ENCODE measurements at places on chromosomes 4 and X.

GRCh38 chr4:184313058-184313581 is 95.4 kb upstream of the ENPP6 start:
- DNase-seq = no peak

GRCh38 chr4:84032372-84032771 is 466.7 kb downstream of the NKX6-1 start:
- no peak for DNase-seq

- no peak for DNase-seq
Observed at GRCh38 chr4:160709546-160709945, 1454.3 kb downstream of the FSTL5 start.

DNA sequence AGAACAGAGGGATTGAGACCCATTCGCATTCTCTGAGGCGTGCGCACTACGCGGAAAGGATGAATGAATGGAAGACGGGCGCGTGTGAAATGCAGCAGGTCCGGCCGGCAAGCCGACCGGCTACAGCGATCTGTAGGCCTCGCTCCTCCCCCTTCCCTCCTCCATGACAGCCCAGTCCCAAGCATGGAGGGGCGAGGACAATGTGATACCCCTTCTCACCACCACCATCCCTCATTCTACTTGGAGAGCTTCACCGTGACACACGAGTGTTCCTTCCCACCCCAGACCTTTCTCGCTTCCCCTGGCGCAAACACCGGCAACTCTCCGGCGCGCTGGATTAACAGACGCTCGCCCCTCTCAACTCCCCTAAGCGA is 815 bp downstream of the EIF4E start:
- DNase-seq = peak; percentile 55

- DNase-seq = no peak
Observed at GRCh38 chr4:41458689-41459088, 79.3 kb upstream of the LIMCH1 start.

- DNase-seq = no peak
Observed at GRCh38 chr4:164768516-164768915, 14.6 kb downstream of the SMIM31 start.

DNA sequence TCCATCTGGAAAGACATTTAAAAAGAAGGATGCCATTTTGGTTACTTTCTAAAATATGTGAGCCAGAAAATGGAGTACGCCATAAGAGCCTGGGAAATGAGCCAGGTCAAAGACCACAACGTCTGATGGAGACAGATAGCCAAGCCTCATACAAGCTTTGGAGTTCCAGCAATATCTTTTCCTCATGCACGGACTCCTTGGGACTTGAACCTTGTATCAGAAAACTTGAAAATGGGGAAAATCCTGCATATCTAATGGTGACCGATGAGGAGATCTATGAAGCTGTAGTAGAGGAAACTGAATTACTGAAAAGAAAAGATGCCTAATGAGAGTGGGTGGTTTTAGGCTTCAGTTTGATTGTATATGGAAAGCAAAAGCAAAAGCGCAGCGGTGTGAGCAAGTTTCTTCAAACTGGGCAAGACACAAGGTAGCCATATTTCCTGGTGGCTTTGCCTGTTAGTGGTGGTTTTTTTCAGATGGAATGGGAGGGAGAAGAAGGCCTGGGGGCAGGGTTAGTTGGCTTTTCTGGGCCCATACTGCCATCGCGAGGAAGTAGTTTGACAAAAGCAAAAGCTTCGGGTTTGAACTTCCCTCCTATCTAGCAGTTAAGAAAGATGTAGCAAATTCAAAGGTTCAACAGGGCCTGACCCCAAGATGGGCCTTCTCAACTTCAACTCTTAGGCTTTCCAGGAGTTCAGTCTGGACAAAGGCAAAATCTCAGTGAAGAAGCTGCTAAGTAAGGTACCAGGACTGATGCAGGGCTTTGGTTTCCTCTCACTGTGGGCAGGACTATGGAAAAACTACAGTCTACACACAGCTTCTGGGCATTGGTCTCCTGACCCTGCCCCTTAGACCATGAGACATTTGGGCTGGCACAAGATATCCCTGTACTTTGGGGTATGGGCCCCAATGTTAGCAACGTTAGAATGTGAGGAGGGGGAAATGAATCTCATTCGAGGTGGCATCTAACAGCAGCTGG is 210.0 kb upstream of the STK26 start:
- no peak for DNase-seq

GRCh38 chr4:170089274-170089667 is 485 bp downstream of the AADAT start:
- peak; percentile 57 for DNase-seq

DNA sequence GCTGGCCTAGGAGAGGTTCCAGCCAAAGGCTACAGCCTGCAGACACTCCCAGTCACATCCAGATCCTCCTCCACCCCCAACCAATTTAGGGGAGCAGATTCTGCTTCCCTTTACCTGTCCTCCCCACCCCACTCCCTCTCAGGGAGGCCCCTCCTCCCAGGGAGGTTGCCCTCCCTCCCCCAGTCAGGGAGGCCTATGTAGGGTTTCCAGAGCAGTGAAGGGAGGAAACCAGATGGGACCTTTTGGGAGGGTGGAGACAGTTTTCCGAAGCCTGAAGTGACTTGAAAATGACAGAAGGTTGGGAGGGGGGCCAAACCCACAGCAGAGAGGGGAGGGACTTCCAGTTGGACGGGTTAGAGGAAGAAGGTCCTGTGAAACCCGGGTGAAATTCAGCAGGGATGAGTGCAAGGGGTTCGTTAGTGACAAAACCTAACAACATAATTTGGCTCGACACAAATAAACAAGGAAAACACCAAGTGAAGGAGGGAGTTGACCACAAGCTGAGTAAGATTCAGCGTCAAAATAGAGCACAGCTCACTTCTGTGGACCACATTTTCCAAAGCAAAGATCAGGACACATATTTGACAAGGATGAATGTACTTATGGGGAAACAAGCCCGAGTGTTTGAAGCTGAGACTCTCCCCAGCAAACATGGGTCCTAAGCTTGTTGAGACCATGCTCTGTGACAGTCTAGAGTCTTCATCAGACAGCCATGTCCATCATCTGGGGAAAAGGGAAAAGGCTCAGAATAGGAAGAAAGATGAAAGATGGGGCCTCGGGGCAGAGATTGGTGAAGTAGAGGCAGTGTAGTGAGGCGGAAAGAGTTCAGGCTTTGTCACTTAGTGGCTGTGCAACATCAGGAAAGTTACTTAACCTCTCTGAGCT is 46.4 kb downstream of the PRPS1 start:
- no peak for DNase-seq

DNA sequence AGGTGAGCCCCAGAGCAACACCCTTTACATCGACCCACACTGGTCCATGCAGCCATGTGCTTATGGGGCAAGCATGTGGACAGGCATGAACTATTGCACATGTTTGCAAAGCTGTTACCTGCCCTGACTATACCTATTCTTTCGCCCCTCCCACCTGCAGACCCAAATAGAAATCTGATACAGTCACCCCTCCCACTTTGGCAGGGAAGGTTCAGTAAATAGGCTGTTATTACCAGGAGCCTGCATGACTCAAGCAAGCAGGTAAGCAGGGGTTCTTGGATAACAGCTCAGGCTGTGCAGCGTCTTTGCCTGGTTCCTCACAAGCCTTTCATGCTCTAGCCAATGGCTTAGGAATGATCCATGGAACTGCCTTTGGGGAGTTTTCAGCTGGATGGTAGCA is 122.7 kb upstream of the DIPK2B start:
- DNase-seq = no peak

GRCh38 chrX:37357436-37357835 is 8.3 kb downstream of the PRRG1 start:
- DNase-seq = no peak

DNA sequence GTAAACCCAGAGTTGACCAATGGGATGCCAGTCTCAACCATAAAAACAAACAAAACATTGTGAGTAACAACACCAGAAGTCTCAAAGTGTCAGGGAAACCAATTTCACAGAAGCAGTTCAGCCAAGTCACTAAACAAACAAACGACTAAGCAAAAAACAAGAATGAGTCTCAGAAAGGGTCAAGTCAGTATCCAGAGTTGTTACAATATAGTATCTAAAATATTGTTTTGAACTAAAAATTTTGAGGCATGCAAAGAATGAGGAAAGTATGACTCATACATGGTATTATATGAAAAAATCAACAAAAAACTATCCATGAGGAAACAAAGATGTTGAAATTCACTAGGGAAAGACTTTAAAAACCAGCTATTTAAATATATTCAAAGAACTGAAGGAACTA is 70.6 kb downstream of the AR start:
- DNase-seq = no peak

DNA sequence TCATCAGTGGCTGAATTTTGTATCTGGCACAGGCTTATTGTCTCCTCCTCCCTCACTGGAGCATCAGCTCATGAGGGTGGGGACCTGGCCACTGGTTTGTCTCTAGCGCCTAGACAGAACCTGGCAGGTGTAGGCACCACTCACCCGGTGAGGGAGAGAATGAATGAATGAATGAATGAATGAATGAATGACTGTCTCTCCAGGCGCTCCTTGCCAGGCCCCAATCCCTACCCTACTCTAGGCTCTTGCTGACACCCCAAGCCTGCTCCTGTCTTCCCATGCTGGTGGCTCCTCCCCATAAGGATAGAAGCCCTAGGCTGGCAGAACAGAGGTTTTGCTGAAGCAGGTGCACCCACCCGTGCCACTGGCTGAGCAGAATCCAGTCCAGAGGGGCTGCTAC is 41.3 kb upstream of the GRPEL1 start:
- DNase-seq = no peak

- no peak for DNase-seq
Observed at GRCh38 chr4:140809676-140810075, 53.5 kb upstream of the TBC1D9 start.

- no peak for DNase-seq
Observed at GRCh38 chr4:45294464-45294863, 568.1 kb upstream of the GNPDA2 start.

DNA sequence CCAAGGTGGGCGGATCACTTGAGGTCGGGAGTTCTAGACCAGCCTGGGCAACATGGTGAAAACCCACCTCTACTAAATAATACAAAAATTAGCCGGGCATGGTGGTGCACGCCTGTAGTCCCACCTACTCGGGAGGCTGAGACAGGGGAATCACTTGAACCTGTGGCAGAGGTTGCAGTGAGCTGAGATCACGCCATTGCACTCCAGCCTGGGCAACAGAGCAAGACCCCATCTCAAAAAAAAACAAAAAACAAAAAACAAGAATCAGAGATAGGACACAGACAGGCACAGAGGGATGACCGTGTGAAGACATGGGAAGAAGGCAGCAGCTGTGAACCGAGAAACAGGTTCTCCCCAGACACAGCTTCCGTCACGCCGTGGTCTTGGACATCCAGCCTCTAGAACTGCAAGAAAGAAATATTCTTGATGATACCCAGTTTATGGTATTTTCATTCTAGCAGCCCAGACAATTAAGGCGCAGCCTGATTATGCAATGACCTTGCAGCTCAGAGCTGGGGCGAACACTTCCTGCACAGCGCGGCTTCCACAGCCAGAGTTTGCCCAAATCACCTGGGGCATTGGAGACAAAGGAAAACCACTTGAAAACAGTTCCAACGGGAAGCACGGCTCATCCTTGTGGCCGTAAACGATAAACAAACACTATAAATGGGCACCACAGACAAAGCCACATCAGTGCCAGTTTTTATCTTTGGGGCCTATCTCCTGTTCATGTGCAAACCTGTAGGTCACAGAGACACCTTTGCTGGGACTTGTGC is 4.2 kb upstream of the ARSD start:
- DNase-seq = no peak

DNA sequence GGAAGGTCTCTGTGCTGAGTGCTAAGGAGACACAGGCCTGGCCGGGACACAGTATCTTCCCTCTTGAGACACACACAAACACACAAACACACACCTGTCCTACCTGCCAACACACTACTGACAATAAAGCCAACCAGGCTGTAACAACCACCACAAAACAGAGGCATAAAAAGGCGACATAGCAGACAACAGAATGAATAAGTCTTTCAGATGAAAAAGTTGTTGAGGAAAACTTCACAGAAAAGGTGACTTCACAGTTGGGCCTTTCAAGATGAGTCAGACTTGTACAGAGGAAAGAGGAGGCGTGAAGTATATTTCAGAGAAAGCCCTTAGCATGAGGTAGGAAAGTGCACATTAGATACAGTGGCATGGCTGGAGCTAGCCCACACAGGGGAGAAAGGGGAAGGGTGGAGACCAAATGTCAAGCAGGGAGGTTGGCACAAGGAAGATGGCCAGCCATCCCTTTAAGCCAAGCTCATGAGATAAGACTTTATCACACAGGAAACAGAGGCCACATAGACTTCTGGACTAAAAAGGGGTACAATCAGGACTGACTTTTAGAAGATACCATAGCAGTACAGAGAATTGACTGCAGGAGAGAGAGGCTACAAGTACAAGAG is 54.0 kb downstream of the SLC9A7 start:
- no peak for DNase-seq

DNA sequence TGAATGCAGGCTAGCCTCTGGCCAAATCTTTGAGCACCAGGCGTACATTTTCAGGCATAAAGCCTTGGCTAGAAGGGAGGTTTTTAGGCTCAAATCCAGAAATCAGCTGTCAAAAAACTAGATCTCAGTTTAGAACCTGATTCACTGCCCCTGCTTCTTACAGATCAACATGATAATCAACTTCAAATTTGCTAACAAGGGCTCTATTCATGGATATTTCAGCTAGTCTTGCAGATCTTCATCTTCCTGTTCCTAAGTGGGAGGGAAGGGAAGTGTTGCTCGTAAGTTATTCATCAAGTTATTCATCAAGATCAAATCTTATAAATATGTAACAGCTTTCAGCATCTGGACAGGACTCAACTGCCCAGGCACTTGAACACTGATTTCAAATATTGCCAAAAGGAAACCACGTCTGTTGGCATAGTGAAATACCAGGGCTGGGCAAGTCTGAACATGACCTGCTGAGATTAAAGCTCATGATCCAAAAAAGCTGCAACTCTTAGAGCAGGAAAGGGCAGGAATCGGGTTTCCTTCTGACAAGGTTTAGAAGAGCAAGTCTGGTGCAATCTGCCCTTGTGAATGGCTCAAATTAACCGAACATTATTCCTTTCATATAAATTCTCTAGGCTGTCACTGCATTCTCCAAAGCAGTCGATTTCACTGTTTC is 200.3 kb downstream of the PDGFC start:
- peak; percentile 62 for DNase-seq

DNA sequence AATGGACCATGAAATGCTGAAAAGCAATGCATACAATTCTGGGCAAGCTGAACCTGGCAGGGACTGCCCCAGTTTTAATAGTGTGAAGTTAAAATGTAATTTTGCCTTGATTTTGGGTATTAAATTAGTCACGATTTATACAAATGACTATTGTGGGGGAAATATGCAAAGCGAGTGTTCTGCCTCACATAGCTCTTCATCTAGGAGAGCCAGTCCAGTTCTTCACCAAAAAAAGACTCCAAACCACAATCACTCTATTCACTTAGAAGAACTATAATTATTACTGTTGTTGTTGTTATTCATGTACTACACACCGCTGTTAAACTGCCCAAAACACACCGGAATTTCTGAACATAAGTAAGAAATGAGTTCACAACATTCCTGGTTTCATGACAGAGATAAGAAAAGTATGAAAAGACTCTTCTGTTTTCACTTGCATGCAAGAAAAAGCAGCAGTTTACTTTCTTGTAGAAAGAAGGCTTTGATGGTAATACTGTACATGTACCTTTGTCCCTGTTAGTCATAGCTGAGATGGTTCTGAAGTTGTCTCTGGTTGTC is 101.9 kb downstream of the QRFPR start:
- DNase-seq = no peak

- no peak for DNase-seq
Observed at GRCh38 chr4:169122422-169122821, 112.4 kb upstream of the CBR4 start.
